ENCODE measurements at places on chromosomes 7 and 10. TPM values are rescaled to one million over a fixed set of nuclear protein-coding genes. Genes with fewer than 3 reads are reported as not detected.

- DNase-seq: peak; percentile 82
These were observed 1.8 kb downstream of the SEMA3C start for GRCh38 chr7:80916770-80917741.

GRCh38 chr7:19294619-19295018, 149.4 kb upstream of the FERD3L start:
- peak; percentile 9 for DNase-seq

DNA sequence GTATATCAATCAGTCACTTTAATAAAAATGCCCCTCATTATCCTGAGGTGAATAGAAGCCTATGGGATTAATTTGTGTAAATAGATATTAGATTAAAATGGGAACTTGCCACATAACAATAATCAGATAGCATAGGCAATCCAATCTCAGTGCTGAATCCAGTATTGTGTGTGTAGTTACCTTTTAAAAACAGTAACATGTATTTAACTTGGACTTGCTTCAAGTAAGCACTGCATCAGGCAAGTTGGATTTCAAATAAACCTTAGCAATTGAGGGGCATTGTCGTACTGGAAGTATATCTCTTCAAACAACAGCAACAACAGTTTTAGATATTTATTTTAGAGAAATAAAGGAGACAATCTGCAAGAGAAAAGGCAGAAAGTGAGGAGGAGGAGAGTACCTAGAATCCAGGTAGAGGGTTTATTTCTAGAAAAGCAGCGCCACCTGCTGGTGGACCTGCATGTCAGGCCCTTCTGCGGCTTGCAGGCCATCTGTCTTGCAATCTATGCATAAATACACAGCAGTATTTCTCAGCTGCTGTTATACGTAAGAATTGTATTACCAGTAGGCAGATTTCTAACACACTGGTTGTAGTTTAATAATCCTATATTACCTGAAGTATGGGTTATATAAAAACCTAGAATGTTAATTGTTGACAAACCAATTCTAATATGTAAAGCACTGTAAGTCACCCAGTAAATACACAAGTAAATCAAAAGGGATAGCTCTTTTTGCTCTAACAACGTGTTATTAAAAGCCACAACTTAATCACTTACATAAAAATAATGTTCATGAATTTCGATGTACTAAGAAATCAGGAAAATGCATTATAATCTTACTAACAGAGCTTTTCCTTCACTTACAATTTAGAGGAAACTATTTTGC, 652.8 kb downstream of the KCNMA1 start:
- DNase-seq: peak; percentile 47

DNA sequence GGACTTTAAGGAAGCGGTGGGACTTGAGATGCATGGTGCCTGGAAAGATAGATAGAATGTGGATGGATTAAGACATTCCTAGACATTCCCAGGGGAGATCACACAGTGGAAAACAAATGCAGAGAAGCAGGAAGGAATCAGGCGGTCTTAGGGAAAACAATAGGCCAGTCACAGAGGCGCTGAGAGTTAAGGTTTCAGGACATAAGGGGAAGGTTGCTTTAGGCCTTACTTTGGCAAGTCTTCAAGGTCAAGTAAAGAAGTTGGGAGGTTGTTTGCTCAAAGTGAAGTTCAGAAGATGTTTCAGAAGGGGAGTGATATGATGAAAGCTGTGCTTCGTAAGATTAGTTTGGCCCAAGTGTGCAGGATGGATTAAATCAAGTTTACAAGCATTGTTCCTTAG, 109.4 kb downstream of the SUGCT start:
- no peak for DNase-seq

DNA sequence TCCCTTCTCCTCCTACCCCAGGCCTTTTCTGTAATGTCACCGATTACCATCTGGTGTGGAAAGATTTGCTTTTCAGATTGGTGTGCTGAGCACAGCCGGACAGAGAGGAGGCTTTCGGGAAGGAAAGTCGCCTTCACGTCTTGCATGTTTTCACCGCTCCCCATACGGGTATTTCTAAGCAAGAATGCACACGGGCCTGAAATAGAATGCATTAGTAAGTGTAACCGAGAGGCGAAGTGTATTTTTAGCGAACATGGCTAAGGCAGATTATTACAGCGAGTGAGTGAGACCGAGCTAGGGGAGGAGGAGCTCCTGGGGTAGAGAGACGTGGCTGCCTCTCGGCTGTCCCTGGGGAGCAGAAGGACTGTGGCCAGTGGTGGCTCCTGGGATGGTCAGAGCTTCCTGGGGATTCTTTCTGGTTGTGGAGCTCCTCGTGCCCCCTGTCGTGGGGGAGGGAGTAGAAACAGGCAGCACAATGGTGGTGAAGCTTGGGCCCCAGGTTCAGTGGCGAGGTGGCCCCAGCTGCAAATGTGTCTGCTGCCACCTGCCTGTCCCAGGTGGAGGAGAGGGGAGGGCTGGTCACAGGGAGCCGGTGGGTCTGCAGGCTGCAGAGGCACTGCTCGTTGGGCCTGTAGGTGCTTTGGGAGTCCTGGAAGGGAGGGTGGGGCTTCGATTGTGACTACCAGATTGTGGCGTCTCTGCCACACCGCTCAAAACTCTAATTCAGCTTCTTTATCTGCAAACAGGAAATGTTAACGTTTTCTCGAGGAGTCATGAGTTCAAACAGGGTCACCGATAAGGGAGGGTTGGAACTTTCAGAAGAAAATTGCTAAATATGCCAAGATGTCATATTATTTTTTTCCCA, 135.8 kb downstream of the CAMK1D start:
- no peak for DNase-seq

GRCh38 chr10:79417731-79418130, 27.7 kb downstream of the ZCCHC24 start:
- no peak for DNase-seq

DNA sequence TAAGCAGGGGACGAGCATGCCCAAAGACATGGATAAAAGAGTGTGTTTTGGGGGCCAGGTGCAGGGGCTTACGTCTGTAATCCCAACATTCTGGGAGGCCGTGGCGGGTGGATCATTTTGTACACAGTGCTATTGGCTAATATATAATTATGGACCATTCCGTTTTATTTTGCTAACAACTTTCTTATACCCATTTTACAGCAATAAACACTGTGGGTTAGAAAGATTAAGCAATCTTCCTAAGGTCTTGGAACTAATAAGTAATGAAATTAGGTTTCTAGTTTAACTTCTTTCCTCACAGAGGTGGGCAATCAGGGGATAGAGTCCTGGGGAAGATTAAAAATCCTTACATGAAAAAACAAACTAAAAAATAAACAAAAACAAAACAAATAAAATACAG, 3.4 kb downstream of the GGCT start:
- DNase-seq: no peak

GRCh38 chr10:2202401-2202800, 465.1 kb upstream of the ADARB2 start:
- DNase-seq: peak; percentile 58

DNA sequence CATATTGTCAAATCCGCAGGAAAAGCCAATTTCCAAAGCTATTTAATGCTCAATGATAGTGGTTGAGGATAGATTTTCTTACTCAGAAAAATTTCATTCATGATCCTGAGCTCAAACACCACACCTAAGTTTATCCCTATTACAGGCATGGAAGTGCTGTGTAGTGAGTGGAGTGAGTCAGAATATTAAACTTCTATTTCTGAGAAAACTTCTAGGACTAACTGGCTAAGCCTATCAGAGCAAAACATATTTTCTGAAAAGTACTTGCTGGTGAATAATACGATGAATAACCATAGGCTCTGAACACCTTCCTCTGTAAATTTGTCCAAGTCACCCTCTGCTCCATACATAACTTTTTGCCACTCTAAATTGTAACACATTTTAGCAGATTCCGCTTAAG, 221.5 kb downstream of the SUGCT start:
- DNase-seq: no peak

DNA sequence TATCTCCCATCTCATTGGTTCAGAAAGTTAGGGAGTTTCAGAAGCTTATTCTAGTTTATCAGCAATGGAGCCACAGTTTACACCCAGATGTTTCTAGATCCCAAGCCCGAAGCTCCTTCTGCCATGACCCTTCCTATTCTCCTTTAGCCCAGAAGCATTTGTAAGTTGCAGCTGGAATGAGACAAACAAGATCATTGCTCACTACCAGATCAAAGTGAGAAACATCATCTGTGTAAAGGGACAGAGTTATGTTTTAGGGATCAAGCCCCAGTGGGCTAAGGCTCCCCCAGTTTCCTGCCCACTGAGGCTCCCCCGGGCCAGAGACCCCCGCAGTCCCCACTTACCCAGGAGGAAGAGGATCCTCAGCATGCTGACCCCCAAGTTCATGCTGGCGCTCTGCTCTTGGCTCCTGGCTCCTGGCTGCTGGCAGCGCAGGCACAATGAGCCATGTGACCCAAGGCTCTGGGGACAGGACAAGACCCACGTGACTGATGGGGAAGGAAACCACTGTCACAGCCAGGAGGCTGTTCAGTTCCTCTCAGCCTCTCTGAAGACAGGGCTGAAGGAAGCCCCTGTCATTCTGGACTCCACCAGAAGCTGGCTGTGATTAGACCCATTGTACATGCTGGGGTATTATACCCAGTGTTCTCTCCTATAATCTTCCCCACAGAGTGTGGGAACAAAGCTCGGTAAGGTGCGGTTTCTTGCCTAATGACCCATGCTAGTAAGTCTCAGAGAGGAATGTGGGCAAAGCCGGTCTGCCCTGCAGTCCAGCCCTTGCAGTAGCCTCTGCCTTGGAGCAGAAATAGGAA, at the start of gene TMEM273:
Gene TMEM273 (minus strand): TSS at position 442 of the 812 bp plus-strand sequence. CDS start 55 bp downstream, at position 387.
- no peak for DNase-seq

DNA sequence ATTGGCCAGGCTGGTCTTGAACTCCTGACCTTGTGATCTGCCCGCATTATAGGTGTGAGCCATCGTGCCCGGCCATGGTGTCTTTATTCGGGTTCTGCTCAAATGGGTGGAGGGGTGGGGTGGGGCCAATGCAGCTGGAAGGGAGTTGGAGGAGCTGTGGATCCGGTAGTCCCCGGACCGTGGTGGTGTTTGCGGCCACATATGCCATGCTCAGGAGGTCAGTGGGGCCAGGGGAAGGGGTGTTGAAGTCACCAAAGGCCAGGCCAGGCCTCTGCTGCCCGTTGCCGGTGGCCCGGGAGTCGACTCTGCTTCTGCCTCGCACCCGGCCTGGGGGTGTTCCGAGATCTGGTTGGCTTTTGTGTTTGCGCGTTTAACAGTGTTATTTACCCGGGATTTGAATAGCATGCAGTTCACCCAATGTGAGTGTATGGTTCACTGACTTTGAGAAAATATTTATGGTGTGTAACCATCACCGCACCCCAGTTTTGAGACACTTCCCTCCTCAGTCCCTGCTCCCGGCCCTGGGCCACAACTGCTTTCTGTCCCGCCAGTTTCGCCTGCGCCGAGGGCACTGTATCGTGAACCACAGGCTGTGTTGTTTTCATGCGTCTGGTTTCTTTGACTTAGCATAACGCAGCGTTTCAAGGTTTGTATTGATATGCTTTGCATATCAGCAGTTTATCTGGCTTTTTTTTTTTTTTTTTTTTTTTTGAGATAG, 10.7 kb downstream of the INPP5A start:
- DNase-seq: no peak

The PNLIPRP2 gene
- total RNA-seq: not detected

The RNF148 gene
- total RNA-seq: not detected

The FAM237B gene
- not detected for total RNA-seq

The OGDHL gene
- total RNA-seq: not detected
